ENCODE measurements at places on chromosomes 6 and 20.

- no peak for DNase-seq
Measured at GRCh38 chr6:39091220-39091619, 23.8 kb downstream of the SAYSD1 start.

DNA sequence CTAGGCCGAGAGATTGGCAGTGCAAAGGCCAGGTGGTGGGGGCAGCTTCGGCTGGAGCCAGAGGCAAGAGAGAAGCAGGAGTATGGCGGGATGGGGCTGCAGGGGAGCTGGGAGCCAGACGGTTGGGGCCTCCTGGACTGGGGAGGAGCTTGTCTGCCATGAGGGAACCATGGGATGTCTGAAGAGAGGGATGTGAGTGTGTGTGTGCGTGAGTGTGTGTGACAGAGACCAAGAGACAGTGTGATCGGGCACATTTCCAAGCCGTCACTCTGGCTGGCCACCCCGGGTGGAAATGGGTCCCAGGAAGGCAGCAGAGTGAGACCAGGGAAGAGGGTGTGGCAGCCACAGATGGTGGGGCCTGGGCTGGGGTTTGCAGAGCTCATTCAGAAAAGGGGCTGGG is 13.8 kb downstream of the PHACTR3 start:
- no peak for DNase-seq

- DNase-seq, result no peak
Measured at GRCh38 chr20:48944663-48945297, 23.3 kb downstream of the ARFGEF2 start.

DNA sequence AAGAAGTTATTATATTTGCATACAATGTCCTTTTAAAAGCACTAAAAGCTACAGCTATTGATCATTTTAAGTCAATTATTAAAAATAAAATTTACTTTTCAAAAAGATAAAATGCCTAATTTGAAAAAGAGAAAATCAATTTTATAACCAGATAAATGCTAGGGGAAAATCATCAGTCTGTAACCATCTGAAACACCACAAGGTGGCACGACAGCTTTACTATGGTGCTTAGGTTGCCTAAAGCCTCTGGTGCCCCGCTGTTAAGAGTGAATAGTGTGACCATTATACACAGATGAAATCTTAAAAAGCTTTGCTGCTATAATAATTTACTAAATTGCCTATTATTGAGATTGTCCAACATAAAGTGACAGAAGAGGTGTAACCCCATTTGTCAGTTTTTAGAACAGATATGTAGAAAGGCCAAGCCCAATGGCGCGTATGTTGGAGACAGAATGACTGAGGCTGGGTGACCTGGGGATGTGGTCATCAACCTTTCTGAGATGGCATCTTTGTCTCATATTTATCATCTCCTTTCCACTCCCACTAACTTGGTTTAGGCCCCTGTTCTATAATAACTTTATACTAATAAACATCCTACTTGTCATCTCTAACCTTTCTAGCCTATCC is 100.8 kb downstream of the MOXD1 start:
- DNase-seq, result no peak

DNA sequence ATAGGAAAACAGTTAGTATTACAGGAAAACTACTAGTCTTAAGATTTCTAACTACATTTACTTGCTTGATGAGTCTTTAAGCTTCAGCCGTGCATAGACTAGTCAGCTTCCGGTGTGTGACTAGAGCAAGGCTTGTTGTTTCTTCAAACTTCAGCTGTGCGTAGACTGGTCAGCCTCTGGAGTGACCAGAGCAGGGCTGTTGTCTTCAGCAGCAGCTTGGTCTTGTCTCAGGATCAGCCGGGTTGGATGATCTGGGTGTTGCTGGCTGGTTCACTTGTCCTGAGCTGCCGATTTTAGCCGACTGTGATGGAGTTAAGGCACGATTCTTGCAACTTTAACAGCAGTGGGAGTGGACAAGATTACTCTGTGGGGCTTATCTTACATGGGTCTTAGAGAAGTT is 44.7 kb downstream of the HLA-C start:
- no peak for DNase-seq

GRCh38 chr20:22160101-22160652 is 424.2 kb downstream of the FOXA2 start:
- DNase-seq, result no peak

- no peak for DNase-seq
Measured at GRCh38 chr20:59184880-59185447, 21.3 kb downstream of the ZNF831 start.

- DNase-seq, result no peak
Measured at GRCh38 chr20:33370291-33370690, 31.0 kb downstream of the CDK5RAP1 start.

GRCh38 chr20:43655937-43656336 is 11.0 kb upstream of the MYBL2 start:
- DNase-seq, result no peak

GRCh38 chr20:1686151-1686748 is 28.7 kb upstream of the SIRPG start:
- DNase-seq, result no peak

DNA sequence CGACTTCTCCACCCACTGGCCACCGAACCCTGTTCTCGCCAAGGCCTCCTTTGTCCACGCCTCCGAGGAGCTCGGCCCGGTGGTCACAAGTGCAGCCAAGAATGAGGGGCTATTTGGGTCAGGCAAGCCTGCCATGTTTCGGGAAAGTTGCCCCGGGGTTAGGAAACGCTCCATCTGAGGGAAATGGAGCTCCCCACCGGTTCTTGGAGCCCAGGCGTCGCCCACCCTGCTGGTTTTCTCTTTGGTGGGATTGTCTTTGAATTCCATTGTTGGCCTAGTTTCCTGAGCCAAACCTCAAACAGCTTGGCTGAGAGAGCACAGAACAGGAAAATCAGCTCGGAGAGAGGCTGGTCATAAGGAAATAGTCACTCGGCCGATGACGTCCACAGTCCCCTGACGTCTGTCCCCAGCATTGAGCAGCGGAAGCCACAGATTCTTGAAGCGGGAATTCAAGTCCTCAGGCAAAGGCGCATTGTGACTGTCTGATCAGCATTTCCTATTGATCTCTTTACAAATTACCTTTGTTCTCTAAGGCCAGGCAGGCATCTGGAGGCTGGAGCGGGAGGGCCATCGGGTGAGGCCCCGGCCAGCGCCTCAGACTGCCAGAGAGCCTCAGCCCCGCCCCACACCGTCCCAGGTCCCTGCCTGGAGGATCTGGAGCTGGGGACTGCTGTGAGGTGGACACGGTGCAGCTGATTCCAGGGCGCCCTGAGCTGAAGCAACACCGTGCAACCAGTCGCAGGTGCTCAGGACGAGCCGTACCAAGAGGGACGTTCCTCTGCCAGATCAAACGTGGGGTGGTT is 138.6 kb downstream of the DLL1 start:
- no peak for DNase-seq

GRCh38 chr6:19037607-19038006 is 650.5 kb downstream of the RNF144B start:
- DNase-seq, result no peak

DNA sequence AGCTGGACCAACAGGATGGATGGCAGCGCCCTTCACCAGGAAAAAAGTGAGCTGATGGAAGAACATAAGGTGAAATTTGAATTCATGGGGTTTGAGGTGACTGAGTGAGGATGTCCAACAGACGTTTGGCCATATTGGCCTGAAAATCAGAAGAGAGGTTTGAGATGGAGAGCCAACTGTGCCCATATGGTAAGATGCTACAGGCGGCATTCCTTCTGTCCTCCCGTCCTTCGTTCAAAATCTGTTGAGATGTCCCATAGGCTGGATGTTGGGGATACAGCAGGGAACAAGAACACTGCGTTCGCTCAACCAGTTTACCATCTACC is 468 bp upstream of the CMTR1 start:
- no peak for DNase-seq

GRCh38 chr6:2524090-2524489 is 226.6 kb downstream of the MYLK4 start:
- no peak for DNase-seq

DNA sequence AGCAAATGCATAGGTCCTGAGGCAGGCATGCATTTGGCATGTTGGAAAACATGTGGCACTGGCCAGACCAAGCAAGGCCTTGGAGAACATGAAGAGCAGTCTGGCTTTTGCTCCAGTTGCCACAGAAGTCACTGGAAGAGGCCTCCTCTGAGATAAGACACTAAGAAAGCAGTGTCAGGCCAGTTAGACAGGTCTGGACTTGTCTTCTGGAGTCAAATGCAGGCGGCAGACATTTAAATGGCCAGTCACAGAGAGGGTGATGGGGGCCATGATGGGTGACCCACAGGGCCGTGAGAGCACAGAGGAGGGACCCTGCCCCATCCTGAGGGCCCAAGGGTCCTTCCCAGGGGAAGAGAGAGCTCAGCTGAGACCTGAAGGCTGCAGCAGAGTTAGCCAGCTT is 26.7 kb upstream of the ADA start:
- DNase-seq, result no peak

GRCh38 chr6:131862476-131862875 is 54.7 kb downstream of the ENPP1 start:
- DNase-seq, result no peak

- DNase-seq, result no peak
Measured at GRCh38 chr6:37369321-37370201, 15.8 kb downstream of the RNF8 start.

- DNase-seq, result no peak
Measured at GRCh38 chr6:46996860-46997641, 45.1 kb downstream of the ADGRF1 start.

- no peak for DNase-seq
Measured at GRCh38 chr6:4717124-4717523, 59.1 kb upstream of the CDYL start.

GRCh38 chr6:14286634-14287428 is 169.3 kb downstream of the CD83 start:
- no peak for DNase-seq

DNA sequence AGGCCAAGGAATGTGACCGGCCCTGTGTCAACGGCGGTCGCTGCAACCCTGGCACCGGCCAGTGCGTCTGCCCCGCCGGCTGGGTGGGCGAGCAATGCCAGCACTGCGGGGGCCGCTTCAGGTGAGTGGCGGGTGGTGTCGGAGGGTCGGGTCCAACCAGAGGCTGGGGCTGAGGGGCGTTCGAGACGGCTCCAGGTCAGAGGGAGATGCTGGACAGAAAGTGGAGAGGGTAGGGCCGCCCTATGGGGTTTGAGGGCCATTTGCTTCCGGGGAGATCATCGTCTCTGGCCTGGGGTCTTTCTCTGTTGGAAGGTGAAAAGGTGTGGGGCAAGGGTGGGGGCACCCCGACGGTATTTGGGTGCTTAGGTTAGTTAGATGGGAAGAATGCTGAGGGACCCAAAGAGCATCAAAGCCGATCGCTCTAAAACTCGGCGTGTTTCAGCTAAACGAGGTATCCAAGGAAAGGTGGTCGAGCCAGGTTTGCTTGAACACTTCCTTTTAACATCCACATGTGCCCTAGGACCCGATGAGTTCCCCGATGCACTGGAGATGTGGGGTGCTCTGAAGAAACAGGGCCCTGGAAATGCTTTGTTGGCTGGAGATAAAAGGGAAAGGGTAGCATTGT is 691 bp downstream of the ATRN start:
- no peak for DNase-seq

DNA sequence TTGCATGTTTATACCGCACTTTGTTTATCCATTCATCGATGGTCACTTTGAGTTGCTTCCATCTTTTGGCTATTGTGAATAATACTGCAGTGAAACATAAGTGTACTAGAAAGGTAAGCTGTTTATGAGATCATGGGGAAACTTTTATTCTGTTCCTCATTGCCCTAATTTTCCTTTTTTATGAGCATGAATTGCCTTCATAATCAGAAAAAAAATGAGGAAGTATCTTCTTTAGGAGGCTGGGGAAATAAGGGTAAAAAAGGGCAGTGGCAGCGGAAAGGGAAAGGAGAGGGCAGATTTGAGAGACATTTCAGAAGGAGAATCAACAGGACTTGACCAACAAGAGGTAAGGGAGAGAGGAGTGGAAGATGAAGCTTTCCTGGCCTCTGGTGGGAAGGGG is 14.3 kb upstream of the SERINC3 start:
- no peak for DNase-seq

DNA sequence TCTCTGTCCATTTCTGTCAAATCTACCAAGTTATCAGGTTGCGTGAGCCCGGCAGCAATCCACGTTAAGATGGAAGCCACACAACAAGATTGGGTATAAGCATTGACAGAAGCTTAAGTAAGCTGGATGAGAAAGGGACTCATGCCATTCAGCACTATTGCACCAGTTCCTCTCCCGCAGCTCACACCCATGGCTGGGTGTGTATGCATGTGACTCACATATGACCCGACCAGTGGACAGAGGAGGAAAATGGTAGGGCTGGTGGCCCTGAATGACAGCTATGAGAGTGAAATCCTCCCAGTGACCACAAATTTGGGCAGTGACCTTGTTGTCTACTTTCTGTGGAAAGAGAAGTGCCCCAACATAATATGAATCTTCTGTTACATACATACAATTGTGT is 113.5 kb downstream of the OTOR start:
- DNase-seq, result no peak

DNA sequence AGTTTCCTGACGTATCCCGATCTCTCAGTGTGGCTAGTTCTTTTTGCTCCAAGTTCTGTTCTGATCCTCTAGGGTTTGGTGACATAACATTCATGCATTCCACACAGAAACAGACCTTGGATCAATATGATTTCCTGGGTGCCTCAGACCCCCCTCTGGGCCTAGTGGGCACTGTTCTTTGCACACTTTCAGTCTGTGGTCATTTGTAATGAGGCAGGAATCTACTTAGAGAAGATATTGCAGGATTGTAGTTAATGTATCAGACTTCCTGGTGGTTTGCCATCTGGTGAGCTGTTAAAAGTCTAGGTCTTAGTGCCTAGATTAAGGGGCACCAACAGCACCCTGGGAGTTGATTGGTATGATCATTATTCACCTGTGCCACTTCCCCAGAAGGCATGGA is 7.5 kb downstream of the BEND6 start:
- DNase-seq, result no peak

DNA sequence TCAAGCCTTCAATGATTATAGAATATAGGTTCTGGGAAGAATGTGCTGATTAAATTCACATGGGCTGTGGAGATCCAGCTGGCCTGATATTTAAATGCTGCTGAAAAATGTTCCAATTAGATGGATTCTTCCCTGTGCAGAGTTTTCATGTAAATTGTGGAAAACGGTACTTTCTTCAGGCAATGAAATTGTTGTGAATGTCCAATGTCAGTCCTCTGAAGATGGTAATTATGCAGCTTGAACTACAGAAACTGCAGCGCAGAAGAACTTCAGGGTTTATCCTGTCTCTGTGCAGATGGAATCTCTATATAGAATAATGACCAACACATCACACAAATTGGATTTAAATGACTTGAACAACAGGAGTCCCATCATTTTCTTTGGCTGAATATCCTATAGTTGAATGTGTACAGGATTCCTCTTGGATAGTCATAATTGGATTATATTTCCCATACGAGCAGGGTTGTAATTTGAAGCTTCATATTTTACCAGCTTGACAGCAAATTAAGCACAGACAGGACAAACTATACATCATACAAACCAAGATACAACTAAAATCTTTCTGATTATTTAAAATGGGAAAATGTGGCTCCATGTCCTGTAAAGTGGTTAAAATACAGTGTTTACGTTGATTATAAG is 82.3 kb downstream of the CAP2 start:
- no peak for DNase-seq
